MCF 10A (cell line): ENCODE measurements at places on chromosomes 5 and 9.
A peak's percentile ranks its signal among the peaks of the same experiment; 100 is the strongest.

DNA sequence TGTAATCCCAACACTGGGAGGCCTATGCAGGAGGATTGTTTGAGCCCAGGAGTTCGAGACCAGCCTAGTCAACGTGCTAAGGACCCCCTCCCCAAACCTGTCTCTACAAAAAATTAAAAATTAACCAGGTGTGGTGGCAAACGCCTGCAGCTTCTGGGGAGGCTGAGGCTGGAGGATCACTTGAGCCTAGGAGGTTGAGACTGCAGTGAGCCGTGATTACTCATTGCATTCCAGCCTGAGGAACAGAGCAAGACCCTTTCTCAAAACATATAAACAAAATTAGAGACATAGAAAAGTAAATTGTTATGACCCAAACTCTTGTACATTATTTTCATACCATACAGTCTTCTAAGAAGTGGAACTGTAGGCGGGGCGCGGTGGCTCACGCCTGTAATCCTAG, 1.1 kb downstream of the GPR107 start:
- DNase-seq: no peak
- H3K27ac ChIP-seq: peak overlapping the region; percentile 91
- peaks cover 12% of the 10 kb centered on the region for H3K36me3 ChIP-seq
- H3K4me1 ChIP-seq: no peaks in the 10 kb centered on the region
- H3K27me3 ChIP-seq: no peaks in the 10 kb centered on the region
- peak overlapping the region; percentile 90 for H3K4me3 ChIP-seq

DNA sequence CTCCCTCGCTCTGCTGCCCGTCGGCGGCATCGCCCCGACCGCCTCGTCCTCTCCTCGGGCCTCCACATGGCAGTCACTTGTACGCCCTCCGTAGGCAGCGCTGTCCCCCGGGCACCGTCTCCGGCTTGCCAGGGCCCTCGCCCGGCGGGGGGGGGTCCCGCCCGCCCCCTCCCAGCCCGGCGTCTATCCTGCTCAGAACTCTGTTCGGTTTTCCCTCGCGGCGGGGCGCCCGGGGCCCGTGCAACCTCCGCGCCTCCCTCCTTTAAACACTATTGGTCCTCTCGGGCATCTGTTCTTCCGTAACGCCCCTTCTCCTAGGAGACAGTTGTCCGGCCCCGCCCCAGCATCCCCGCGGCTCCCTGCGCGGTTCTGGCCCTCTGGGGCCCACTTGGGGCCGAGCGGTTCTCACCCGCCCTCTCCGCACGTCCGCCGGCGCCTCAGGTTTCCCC, 831 bp downstream of the ODF2 start:
- peaks cover 21% of the 10 kb centered on the region for H3K36me3 ChIP-seq
- no peaks in the 10 kb centered on the region for H3K27me3 ChIP-seq
- H3K4me3 ChIP-seq: peak overlapping the region; percentile 98
- peak overlapping the region; percentile 96 for H3K27ac ChIP-seq
- no peaks in the 10 kb centered on the region for H3K4me1 ChIP-seq
- DNase-seq: peak; percentile 78

DNA sequence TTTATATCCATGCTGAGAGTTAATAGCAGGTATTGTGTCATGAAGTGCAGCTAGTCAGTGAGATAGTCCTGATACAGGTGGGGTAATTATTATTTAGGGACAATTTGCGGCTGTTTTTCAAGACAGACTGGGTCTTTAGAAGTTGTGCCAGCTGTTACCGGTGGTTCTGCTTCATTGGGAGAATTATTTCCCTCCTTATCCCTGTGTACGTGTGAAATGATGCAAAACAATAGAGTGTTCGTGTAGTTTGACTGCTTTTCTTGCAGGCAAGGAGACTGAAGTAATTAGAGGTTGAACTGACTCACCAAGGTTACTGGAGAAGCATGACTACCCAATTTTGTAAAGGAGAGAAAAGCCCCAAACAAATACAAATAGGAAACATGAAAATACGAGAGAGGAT, 101.7 kb downstream of the ARRDC3 start:
- peak overlapping the region; percentile 86 for H3K4me3 ChIP-seq
- DNase-seq: peak; percentile 59
- no peaks in the 10 kb centered on the region for H3K36me3 ChIP-seq
- no peaks in the 10 kb centered on the region for H3K27me3 ChIP-seq

GRCh38 chr5:164361986-164362385, 856.6 kb downstream of the MAT2B start:
- H3K36me3 ChIP-seq: no peaks in the 10 kb centered on the region
- no peak overlapping the region for H3K27ac ChIP-seq
- DNase-seq: no peak
- no peak overlapping the region for H3K4me3 ChIP-seq

- H3K27me3 ChIP-seq: peaks cover 12% of the 10 kb centered on the region
- DNase-seq: peak; percentile 40
- no peak overlapping the region for H3K27ac ChIP-seq
- H3K4me1 ChIP-seq: peaks cover 9% of the 10 kb centered on the region
Observed at GRCh38 chr5:171622010-171622409, 163.6 kb upstream of the SMIM23 start.

- no peak overlapping the region for H3K27ac ChIP-seq
- no peaks in the 10 kb centered on the region for H3K36me3 ChIP-seq
- DNase-seq: no peak
- no peak overlapping the region for H3K4me3 ChIP-seq
- H3K4me1 ChIP-seq: no peaks in the 10 kb centered on the region
Observed at GRCh38 chr9:133067006-133067405, 5.2 kb downstream of the CEL start.

DNA sequence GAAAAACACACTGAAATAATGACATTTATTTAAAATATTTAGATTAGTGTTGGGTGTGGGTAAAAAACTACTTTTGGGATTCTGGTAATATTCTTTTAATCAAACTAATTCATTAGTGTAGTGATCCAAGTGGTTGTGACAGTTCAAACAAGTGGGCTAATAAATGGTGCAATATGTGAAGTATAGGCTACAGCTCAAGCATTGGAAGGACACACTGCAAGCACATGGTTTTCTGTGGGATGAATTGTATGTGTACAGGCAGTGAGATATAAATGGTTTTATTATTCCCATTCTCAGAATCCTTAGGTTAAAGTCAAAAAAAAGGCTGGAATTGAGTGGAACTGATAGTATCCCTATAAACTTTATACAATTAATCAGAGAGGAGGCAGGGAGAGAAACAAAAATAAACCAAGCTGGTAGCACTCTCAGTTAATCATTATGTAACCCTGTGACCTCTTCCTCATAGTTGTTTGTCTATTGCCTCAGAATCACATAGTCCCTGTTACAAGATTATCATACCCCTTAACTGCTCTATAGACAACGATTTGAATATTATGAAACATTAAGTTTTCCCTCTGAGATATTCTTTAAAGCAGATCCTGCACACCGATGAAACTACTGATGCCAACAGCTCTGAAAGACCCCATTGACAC, 1755.4 kb upstream of the ACO1 start:
- H3K4me3 ChIP-seq: no peak overlapping the region
- H3K27me3 ChIP-seq: peaks cover 73% of the 10 kb centered on the region
- no peaks in the 10 kb centered on the region for H3K4me1 ChIP-seq
- no peak overlapping the region for H3K27ac ChIP-seq

DNA sequence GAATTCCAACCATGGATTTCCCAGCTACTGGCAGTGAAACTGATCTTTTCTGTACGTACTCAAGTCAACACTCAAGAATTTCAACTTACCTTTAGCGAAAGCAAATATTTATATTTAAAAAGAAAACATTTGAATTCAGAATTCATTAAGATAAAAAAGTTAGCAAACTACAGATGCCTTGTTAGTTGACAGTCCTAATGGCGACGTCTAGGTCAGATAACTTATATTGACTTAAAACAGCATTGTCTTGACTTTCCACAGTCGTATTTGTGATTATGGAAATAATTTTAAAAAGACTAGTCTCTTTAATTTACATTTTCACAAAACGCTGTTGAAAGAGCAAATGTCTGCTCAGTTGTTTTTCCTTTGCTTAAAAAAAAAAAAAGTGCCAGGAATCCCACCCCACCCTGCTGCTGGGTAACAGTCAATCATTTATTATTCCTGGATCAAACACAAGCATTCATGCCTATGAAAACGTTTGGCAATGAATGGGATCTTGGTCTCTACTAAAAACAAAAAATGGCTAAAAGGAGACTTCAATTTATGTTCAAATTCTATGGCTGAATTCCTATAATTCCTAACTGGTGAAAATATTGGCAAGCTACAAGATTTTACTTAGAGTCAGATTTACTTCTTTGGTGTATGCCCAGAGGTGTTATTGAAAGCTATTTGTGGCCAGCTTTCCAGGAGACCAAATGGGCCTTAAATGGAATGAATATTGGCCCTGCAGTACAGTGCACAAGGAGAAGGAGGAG, 22.0 kb downstream of the OR2S2 start:
- peaks cover 19% of the 10 kb centered on the region for H3K4me1 ChIP-seq
- no peak overlapping the region for H3K4me3 ChIP-seq
- peak; percentile 43 for DNase-seq

GRCh38 chr5:17732351-17732923, 98.2 kb downstream of the TAF11L14 start:
- no peak overlapping the region for H3K27ac ChIP-seq
- DNase-seq: peak; percentile 5
- no peak overlapping the region for H3K4me3 ChIP-seq
- H3K4me1 ChIP-seq: peaks cover 11% of the 10 kb centered on the region
- H3K27me3 ChIP-seq: no peaks in the 10 kb centered on the region

DNA sequence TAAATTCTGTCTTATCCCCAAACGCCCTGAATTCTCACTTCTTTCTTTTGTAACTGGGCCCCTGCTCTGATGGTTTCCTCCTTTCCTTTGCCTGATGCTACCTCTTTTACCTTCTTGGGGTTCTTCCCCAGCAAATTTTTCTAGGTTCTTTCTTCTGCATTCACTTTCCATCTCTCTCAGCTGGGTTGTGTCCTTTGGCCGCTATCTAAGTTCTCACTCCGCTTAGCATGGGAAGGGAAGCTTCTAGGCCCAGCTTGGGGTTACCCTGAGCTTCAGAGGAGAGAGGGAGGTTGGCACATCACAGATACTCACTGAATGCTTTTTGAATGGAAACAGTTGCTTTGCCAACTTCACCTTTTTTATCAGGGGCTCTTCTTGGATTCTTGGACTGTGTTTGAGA, 17.0 kb downstream of the PALM2AKAP2 start:
- H3K36me3 ChIP-seq: no peaks in the 10 kb centered on the region
- H3K27ac ChIP-seq: no peak overlapping the region
- no peak overlapping the region for H3K4me3 ChIP-seq
- H3K4me1 ChIP-seq: peaks cover 10% of the 10 kb centered on the region

GRCh38 chr5:131206061-131206460, 35.3 kb downstream of the LYRM7 start:
- DNase-seq: no peak
- no peak overlapping the region for H3K4me3 ChIP-seq
- peaks cover 3% of the 10 kb centered on the region for H3K36me3 ChIP-seq

DNA sequence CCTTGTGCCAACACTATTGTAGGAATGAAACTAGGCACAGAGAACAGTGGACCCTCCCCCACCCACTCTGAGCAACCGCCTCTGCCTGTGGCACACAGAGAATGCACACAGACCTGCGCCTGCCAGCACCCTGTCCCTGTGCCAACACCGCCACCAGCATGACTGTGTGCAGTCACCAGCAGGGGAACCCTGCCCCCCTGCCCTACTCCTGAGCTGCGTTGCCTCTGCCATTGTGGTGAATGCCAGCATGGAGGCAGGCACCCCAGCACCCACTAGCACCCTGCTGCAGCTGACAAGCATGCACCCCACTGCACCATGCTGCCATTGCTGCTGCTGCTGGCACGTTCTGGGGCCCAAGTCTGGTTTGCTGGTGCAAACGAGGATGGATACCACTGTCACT, 94.4 kb upstream of the PRLR start:
- no peaks in the 10 kb centered on the region for H3K4me1 ChIP-seq
- no peaks in the 10 kb centered on the region for H3K27me3 ChIP-seq
- H3K4me3 ChIP-seq: no peak overlapping the region
- no peak for DNase-seq
- H3K36me3 ChIP-seq: peaks cover 7% of the 10 kb centered on the region

- H3K27me3 ChIP-seq: no peaks in the 10 kb centered on the region
- DNase-seq: no peak
- no peak overlapping the region for H3K27ac ChIP-seq
- H3K4me3 ChIP-seq: no peak overlapping the region
- H3K36me3 ChIP-seq: no peaks in the 10 kb centered on the region
Observed at GRCh38 chr5:158022837-158023236, 163.9 kb upstream of the CLINT1 start.

GRCh38 chr9:110814159-110814558, 145.6 kb downstream of the MUSK start:
- H3K36me3 ChIP-seq: no peaks in the 10 kb centered on the region
- no peak overlapping the region for H3K27ac ChIP-seq
- peak; percentile 16 for DNase-seq
- peaks cover 6% of the 10 kb centered on the region for H3K4me1 ChIP-seq
- no peaks in the 10 kb centered on the region for H3K27me3 ChIP-seq

GRCh38 chr9:68629042-68629441, 76.0 kb upstream of the PIP5K1B start:
- H3K36me3 ChIP-seq: no peaks in the 10 kb centered on the region
- H3K27me3 ChIP-seq: peaks cover 20% of the 10 kb centered on the region
- H3K4me3 ChIP-seq: no peak overlapping the region

DNA sequence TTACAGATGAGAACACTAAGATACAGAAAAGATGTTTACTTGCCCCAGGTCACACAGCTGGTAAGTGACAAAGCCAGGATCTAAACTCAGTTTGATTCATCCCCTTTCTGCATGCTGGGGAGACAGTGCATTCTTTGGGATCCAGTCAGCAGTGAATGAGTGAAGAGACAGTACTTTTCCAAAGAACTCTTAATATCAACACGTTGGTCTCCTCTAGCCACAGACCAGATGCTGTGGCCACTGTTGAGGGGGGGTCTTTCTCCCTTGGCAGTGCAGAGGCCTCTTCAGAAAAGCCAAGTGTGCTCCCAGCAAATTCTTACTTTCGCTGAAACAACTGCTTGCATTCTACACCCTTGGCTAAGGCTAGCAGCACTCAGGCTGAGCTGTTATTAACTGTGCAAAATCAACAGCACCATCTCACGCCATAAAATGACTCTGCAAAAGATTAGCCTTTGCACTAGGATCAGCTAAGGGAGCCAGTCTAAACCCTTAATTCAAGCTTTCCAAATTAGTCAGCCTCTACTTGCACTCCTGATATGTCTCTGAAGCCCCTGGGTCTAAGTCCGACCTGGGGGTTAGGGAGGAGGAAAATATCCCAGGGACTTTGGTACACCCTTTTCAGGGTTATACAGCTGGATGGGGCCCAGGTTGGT, 4.8 kb upstream of the TMEM171 start:
- peaks cover 19% of the 10 kb centered on the region for H3K4me1 ChIP-seq
- H3K4me3 ChIP-seq: no peak overlapping the region
- H3K36me3 ChIP-seq: no peaks in the 10 kb centered on the region
- no peaks in the 10 kb centered on the region for H3K27me3 ChIP-seq

DNA sequence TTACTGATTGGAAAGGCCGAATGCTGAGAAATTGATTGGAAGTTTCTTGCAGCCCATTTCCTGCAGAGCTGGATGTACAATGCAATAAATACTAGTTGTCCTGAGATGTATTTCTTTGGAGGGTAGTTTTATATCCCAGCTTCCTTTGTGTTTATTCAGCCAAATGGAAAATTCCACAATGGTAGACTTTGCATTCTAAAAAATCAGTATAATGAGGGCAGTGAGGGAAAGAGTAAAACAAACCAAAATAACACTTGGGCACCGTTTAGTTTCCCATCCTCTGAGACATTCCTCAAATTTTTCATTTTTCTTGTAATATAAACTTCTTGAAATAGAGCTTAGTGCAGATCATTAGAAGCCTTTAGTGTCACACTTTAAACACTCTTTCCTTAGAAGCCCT, 379.4 kb downstream of the EBF1 start:
- peaks cover 14% of the 10 kb centered on the region for H3K4me1 ChIP-seq
- H3K27me3 ChIP-seq: peaks cover 29% of the 10 kb centered on the region
- no peak overlapping the region for H3K4me3 ChIP-seq
- H3K36me3 ChIP-seq: no peaks in the 10 kb centered on the region
- H3K27ac ChIP-seq: no peak overlapping the region
